ENCODE measurements at places on chromosomes 4 and X.
A peak's percentile ranks its signal among the peaks of the same experiment; 100 is the strongest.

- DNase-seq, result no peak
These were observed 28.7 kb downstream of the IL13RA1 start for GRCh38 chrX:118756101-118756500.

- DNase-seq, result no peak
These were observed 28.2 kb upstream of the NEIL3 start for GRCh38 chr4:177281351-177281909.

GRCh38 chr4:177444911-177445736, 2.9 kb upstream of the AGA start:
- DNase-seq, result no peak

GRCh38 chr4:24793219-24794005, 2.0 kb upstream of the SOD3 start:
- DNase-seq, result no peak

- DNase-seq, result no peak
These were observed 94.3 kb upstream of the MAGEC2 start for GRCh38 chrX:142299406-142299805.

- no peak for DNase-seq
These were observed 15.7 kb upstream of the UCP1 start for GRCh38 chr4:140584439-140584838.

DNA sequence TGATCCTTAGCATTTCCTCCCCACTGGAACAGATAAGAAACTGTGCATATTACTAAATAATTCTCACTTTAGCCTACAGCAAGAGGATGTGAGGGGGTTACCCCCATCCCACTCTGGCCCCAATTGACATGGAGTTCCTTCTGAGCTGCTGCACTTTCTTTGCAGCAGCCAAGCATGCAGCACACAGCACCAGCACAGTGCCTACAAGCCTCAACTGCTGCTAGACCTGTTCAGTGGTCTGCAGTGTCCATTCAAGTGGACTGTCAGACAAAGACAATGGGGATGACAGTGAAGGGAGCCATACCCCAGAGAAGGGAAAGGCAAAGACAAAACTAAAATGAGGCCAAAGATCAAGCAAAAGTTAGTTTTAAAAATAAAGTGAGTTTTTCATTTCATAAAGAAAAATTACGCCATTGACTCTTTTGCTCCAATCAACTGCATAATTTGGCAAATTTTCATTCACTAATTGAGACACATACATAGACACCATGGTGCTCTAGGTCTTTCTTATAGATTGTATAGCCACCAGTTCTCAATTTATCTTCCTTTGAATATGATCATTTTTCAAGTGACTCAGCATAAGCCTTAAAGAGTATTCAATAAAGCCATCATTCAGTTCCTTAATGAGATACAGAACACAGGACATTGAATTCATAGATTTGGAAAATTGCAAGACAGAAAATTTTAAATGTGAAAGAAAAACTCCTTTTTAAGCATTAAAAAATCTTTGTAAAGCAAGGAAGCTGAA, 410.6 kb downstream of the HNRNPD start:
- DNase-seq, result no peak

- no peak for DNase-seq
These were observed 102.6 kb downstream of the IQCM start for GRCh38 chr4:149713031-149713430.

DNA sequence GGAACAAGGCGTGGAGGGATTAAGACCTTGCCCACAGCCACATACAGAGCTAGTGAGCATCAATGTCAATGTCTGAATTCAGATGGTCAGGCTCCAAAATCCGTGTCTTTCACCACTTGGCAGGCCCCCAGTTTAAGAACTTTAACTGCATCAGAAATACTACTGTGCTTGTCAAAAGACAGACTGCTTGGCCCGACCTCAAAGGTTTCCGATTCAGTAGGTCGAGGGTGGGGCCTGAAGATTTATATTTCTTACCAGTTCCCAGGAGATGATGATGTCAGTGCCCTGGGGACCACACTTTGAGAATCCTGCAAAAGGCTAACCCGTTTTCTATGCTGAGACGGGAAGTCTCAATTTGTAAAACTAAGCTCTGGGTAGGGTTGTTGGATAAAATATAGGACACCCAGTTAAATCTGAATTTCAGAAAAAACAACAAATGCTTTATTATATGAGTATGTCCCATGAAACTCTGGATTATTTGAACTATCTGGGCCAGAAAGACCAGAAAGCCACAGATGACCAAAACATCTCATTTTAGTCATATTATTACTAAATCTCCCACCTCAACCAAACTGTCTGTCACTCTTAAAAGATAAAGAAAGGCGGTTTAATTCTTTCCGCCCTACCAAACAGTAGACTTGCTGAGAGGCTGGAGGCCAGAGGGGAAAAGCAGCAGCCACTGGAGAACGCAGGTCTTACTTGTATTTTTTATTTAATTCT, 42.7 kb downstream of the GATB start:
- no peak for DNase-seq

- DNase-seq, result no peak
These were observed 69.7 kb upstream of the MAMLD1 start for GRCh38 chrX:150293311-150294013.

GRCh38 chrX:71549986-71550385, 17.1 kb downstream of the OGT start:
- no peak for DNase-seq

- DNase-seq, result no peak
These were observed 10.7 kb downstream of the PPARGC1A start for GRCh38 chr4:23878912-23879732.

DNA sequence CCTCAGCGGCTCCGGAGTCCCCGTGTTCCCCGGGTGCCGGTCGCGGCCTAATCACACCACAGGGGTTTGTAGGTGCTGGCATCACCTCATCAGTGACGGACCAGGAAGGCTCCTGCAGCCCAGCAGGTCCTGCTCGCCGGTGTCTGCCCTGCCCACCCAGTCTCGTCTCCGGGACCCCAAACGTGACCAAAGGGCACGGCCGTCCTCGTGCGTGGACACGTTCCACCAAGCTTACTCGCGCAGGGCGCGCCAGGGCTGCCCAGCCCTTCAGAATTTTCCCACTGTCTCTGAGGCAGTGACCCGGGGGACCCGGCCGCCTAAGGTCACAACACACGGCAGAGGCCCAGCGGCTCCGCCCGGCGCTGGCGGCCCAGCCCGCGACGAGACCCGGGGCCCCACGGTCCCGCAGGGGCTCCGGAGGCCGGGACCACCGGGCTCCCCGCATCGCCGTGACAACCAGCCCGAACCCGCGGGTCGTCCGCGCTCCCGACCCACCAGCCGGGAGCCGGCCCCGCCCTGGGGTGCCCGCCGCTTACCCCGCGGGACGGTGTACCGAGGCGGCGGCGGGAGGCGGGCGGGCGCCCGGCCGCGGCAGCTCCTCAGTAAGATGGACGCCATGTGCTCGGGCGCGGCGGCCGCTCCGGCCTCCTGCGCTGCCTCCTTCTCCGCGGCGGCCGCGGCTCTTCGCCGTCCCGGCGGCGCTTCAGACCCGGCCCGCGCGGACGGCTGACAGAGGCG, 454 bp downstream of the LETM1 start:
- no peak for DNase-seq

GRCh38 chr4:167000141-167000852, 234.0 kb downstream of the SPOCK3 start:
- DNase-seq, result no peak

DNA sequence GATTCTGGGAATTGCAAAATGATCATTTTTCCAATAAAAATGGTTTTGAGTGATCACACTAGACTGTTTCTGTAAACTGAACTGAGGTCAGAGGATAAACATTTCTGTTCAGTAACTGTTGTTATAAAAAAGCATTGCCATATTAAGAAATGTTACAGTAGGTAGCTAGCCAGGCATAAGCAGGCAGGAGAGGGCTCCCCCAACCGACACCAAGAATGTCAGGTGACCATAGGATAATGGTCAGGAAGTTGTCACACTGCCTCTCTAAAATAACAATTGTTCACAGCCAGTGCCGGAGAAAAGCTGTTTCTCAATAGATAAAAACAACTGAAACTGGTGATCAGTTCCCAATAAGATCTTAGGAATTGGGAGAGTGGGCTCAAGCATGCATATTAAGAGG, 306.2 kb upstream of the SLIT2 start:
- DNase-seq, result no peak

DNA sequence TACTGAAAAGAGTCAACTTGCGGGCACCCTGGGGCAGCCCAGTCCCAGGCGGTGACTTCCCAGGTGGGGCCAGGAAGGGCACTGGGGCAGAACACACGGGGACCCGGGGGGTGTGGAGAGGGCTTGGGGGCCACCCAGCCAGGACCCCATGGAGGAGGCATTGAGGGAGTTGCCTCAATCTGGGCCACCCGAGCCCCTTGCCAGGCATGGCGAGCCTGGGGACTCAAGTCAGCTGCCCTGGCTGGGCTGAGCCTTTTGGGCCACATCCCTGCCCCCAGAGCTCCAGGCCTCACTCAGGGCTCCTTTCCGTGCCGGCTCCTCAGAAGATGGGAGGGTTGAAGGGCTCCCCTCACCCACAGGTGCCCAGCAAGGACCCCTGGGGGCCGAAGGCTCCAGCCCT, 6.6 kb upstream of the CPLX1 start:
- DNase-seq, result no peak

- no peak for DNase-seq
These were observed 19.1 kb downstream of the FGFRL1 start for GRCh38 chr4:1030559-1030958.

DNA sequence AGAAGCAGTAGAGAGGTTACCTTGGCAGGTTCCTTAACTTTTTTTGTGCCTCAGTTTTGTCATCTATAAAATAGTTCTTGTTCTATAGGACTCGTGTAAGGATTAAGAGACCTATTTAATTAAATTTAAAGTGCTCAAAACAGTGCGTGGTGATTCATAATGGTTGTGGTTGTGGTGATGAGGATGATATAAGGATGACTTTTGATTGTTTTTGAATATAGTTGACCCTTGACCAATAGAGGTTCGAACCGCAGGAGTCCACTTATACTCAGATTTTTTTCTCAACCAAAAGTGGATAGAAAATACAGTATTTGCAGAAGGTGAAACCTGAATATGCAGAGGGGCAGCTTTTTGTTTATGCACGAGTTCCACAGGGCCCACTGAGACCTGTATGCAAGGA, 14.6 kb downstream of the SMAD1 start:
- DNase-seq, result no peak

- DNase-seq, result no peak
These were observed 213.2 kb downstream of the SPRY1 start for GRCh38 chr4:123609829-123610228.

GRCh38 chrX:114390251-114390796, 193.6 kb upstream of the HTR2C start:
- no peak for DNase-seq

DNA sequence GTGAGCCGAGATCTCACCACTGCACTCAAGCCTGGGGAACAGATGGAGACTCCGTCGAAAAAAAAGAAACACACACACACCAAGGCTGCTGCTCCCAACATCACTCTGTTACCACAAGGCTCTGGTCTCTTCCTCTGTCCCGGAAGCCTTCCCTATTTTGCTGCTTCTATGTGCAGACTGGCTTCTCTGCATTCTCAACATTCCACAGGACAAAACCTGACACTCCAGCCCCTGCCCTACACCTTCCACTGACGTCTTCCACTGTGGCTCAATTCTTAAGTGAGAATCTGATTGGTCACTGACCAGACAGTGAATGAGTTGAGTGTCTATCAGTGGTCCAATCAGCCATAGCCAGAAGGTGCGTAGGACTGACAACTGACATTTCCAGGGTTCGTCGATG, 5.9 kb downstream of the ODAPH start:
- no peak for DNase-seq

- no peak for DNase-seq
These were observed 34.3 kb upstream of the GUCY1A1 start for GRCh38 chr4:155632310-155632840.

GRCh38 chrX:38249965-38250364, 29.3 kb upstream of the SRPX start:
- no peak for DNase-seq

DNA sequence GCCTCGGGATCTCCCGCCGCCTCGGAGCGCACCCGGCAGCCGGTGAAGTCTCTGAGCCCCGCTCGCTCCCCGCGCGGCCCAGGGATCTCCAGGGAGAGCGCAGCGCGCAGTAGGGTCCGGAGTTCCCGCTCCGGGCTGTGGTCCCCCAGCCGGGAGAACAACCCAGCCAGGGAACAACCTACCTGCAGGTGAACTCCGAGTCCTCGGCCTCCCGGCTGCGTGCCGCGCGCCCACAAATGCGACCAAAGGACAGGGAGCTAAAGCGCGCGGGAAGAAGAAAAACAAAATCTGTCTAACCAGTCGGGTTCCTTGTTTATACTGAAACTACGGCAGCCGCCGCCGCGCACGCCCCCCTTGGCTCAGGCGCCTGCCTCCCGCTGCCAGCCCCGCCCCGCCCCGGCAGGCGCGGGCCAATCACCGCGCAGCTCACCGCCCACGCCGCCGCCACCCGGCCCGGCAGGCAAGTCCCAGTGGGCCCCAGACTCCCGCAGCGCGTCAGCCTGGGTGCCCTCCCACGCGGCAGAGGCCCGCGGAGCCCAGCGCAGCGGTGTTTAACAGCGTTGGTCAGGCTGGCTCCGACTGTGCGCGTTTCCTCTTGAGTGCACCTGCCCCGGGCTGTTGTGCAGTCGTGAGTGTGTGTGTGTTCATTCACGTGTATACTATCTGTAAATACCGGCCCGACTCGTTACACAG, at the start of gene RASGEF1B:
Gene RASGEF1B, minus strand, starts transcription at position 320 of the 693 bp plus-strand sequence. CDS start 12,399 bp downstream, outside the sequence.
- DNase-seq, result peak; percentile 94

DNA sequence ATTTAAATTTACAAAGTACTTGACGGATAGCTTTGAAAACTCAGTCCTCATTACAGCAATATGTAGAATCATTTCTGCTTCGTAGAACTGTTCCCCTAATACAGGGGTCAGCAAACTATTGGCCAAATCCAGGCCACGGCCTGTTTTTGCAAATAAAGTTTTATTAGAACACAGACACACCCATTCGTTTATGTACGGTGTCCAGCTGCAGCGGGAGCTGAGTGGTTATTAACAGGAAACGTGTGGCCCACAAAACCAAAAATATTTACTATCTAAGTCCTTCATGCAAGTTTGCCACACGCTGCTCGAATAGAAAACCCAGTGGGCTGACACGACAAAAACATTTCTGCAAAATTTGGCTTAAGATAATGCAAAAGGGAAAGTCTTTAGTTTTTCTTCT, 146.5 kb downstream of the AFAP1 start:
- no peak for DNase-seq

- DNase-seq, result no peak
These were observed 694.4 kb upstream of the POU3F4 start for GRCh38 chrX:82813671-82814078.

DNA sequence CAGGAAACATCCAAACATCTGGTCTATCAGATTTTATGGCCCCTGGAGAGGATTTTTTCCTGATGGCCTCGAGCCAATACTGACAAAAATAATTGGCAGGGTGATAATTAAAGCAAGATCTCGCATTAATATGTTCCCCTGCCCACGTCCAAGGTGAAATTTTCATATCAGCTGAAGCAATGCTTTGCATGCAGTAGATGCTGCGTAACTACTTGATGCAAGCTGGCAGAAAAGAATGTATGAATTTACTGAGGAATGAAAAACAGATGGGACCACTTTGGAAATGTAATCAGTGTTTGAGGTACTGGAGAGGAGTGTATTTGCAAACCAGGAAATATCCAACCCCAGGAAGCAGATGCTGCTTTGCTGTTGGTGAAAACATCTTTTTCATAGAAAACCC, 36.8 kb upstream of the REST start:
- DNase-seq, result no peak

- no peak for DNase-seq
These were observed 11.8 kb downstream of the UGT2B15 start for GRCh38 chr4:68658672-68659071.

All from activated CD4-positive, alpha-beta T cell treated with anti-CD3 and anti-CD28 coated beads for 1 hour (primary cell).